GM23338 (cell line): ENCODE measurements at places on chromosomes 1 and 21.

GRCh38 chr1:166902279-166902678, 26.2 kb upstream of the TADA1 start:
- no peak for DNase-seq
- H3K4me1 ChIP-seq: peaks cover 5% of the 10 kb centered on the region; the same call in 1 of the 2 replicates
- H3K36me3 ChIP-seq: no peaks in the 10 kb centered on the region
- H3K27me3 ChIP-seq: no peaks in the 10 kb centered on the region
- no peak overlapping the region for H3K4me3 ChIP-seq

- peak; percentile 74 for DNase-seq
- H3K4me1 ChIP-seq: peaks cover 11% of the 10 kb centered on the region
- no peak overlapping the region for H3K27ac ChIP-seq
- peaks cover 15% of the 10 kb centered on the region for H3K36me3 ChIP-seq
- H3K4me3 ChIP-seq: peak overlapping the region; percentile 92
These were observed 950 bp upstream of the LRP8 start for GRCh38 chr1:53328541-53329499.

GRCh38 chr1:172826096-172826741, 167.3 kb downstream of the FASLG start:
- H3K4me1 ChIP-seq: peaks cover 4% of the 10 kb centered on the region; the same call in 1 of the 2 replicates
- no peaks in the 10 kb centered on the region for H3K27me3 ChIP-seq
- H3K27ac ChIP-seq: no peak overlapping the region
- DNase-seq: peak; percentile 73
- H3K4me3 ChIP-seq: no peak overlapping the region
- H3K36me3 ChIP-seq: no peaks in the 10 kb centered on the region

- H3K4me1 ChIP-seq: peaks cover 34% of the 10 kb centered on the region
- H3K27ac ChIP-seq: no peak overlapping the region
- H3K27me3 ChIP-seq: no peaks in the 10 kb centered on the region
- no peak for DNase-seq
- peaks cover 24% of the 10 kb centered on the region for H3K36me3 ChIP-seq
- H3K4me3 ChIP-seq: no peak overlapping the region
These were observed 34.7 kb downstream of the B3GALT5 start for GRCh38 chr21:39647476-39647875.

- H3K36me3 ChIP-seq: peaks cover 11% of the 10 kb centered on the region; the same call in 1 of the 2 replicates
- H3K27ac ChIP-seq: no peak overlapping the region
- H3K4me1 ChIP-seq: 0 out of 2 replicates have a peak, but pooled peaks cover 4% of the 10 kb centered on the region
- no peaks in the 10 kb centered on the region for H3K27me3 ChIP-seq
These were observed 18.8 kb downstream of the SLC41A1 start for GRCh38 chr1:205794011-205794730.

- H3K36me3 ChIP-seq: no peaks in the 10 kb centered on the region
- DNase-seq: no peak
- H3K4me1 ChIP-seq: no peaks in the 10 kb centered on the region
- no peak overlapping the region for H3K4me3 ChIP-seq
- H3K27ac ChIP-seq: no peak overlapping the region
- no peaks in the 10 kb centered on the region for H3K27me3 ChIP-seq
These were observed 25.5 kb upstream of the RBBP5 start for GRCh38 chr1:205147191-205147835.

DNA sequence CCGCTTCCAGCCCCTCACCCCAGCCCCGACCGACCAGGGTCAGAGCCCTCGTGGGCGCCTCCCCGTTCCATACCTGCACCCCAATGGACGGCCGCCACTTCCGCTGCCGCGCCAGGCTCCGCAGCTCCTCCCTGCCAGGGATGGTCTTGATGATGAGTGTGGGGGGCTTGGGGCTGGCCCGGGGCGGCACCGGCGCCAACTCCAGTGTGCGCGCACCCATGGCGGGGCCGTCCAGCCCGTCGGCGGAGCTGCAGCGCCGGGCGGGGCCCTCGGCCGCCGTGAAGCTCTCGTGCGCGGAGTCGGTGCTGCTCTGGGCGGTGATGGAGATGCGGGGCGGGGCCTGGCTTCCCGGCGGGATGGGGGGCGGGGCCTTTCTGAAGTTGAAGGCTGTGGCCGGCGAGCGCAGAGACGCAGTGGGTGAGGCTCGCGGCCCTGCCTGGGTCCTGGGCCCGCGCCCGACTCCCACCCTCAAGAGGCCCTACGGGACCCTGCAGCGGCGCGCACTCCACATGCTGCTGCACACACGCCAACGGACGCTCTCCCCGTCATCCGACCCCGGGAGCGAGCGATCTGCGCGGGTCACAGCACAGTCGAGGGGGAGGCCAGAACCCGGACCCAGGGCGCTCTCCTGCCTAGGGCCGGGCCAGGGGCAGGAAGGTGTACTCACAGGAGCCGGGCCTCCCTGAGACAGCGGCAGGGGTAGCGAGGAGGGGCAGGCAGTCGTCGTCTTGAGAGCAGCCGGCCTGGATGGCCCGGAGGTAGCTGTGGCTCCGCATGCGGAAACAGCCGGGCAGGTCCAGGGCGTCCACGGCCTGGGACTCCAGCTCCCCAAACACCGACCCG, 26.1 kb upstream of the SMIM12 start:
- H3K4me1 ChIP-seq: no peaks in the 10 kb centered on the region; the same call in 1 of the 2 replicates
- H3K4me3 ChIP-seq: peak overlapping the region; percentile 92
- no peak overlapping the region for H3K27ac ChIP-seq
- no peaks in the 10 kb centered on the region for H3K36me3 ChIP-seq
- H3K27me3 ChIP-seq: no peaks in the 10 kb centered on the region; the same call in 1 of the 2 replicates

GRCh38 chr1:150281221-150281757, 1.1 kb upstream of the CIART start:
- peak; percentile 89 for DNase-seq
- peak overlapping the region; percentile 60 for H3K4me3 ChIP-seq
- no peaks in the 10 kb centered on the region for H3K36me3 ChIP-seq
- peaks cover 13% of the 10 kb centered on the region for H3K27me3 ChIP-seq
- H3K4me1 ChIP-seq: peaks cover 15% of the 10 kb centered on the region
- peak overlapping the region; percentile 28; the same call in 1 of the 2 replicates for H3K27ac ChIP-seq

GRCh38 chr1:4219826-4220225, 319.8 kb upstream of the C1orf174 start:
- H3K27ac ChIP-seq: no peak overlapping the region
- H3K4me1 ChIP-seq: no peaks in the 10 kb centered on the region
- no peaks in the 10 kb centered on the region for H3K27me3 ChIP-seq
- H3K4me3 ChIP-seq: no peak overlapping the region

- H3K27me3 ChIP-seq: peaks cover 27% of the 10 kb centered on the region
- peak overlapping the region; percentile 58 for H3K4me3 ChIP-seq
- peaks cover 51% of the 10 kb centered on the region for H3K4me1 ChIP-seq
- H3K27ac ChIP-seq: no peak overlapping the region
- peak; percentile 97 for DNase-seq
These were observed 10.7 kb downstream of the FOXO6 start for GRCh38 chr1:41371630-41372599.

DNA sequence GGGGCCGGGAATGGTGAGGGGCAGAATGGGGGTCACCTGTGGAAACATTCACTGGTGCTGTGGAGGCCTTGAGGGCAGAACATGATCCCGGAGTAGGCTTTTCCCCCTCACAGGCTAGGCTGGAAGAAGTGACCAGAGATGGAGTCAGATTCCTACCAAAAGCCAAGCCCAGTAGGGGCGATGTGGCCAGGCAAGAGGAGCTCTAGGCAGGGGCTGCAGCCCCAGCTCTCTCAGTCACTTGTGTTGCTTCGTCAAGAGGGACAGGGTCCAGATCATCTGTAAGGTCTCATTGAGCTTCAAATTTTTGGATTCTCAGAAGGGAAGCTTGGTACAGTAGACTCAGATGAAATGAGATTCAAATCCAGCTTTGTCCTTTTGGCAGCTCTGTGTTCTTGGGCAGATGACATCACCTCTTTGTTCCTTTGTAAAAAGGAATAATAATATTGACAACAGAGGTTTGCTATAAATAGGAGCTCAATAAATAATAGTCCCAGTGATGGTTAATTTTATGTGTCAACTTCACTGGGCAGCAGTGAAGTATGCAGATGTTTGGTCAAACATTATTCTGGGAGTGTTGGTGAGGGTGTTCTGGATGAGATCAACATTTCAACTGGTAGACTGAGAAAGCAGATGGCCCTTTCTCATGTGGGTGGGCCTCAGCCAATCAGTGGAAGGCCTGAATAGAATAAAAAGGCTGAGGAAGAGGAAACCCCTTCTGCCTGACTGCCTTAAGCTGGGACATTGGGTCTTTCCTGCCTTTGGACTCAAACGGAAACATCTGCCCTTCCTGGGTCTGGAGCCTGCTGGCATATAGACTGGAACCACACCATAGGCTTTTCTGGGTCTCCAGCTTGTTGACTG, 324.7 kb upstream of the USP24 start:
- no peaks in the 10 kb centered on the region for H3K36me3 ChIP-seq
- DNase-seq: no peak
- H3K27ac ChIP-seq: no peak overlapping the region
- H3K27me3 ChIP-seq: no peaks in the 10 kb centered on the region
- no peak overlapping the region for H3K4me3 ChIP-seq
- no peaks in the 10 kb centered on the region for H3K4me1 ChIP-seq

DNA sequence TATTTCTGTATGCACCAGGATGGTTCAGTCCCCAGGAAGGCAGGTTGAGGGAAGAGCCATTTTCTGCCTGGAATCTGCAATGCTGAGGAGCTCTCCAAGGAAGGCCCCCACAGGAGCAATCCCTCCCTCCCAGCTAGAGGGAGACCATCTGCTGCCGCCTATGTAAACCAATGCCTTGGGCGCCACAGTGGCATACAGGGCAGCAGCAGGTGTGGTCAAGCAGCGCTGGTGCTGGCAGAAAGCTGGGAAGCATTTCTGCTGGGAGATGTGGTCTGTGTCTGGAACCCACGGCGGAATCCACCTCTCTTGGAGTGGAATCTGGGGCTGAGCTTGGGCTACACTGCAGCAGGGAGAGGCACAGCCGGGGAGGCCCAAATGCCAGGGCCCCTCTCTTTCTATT, 283.3 kb downstream of the RRAGC start:
- no peak overlapping the region for H3K27ac ChIP-seq
- H3K36me3 ChIP-seq: no peaks in the 10 kb centered on the region
- no peak overlapping the region for H3K4me3 ChIP-seq
- peaks cover 45% of the 10 kb centered on the region for H3K27me3 ChIP-seq
- peaks cover 29% of the 10 kb centered on the region for H3K4me1 ChIP-seq
- peak; percentile 35 for DNase-seq

- peaks cover 5% of the 10 kb centered on the region; the same call in 1 of the 2 replicates for H3K4me1 ChIP-seq
- no peak overlapping the region for H3K4me3 ChIP-seq
- H3K27ac ChIP-seq: no peak overlapping the region
- H3K27me3 ChIP-seq: no peaks in the 10 kb centered on the region
- no peaks in the 10 kb centered on the region for H3K36me3 ChIP-seq
These were observed 16.9 kb upstream of the PADI2 start for GRCh38 chr1:17136145-17136544.

DNA sequence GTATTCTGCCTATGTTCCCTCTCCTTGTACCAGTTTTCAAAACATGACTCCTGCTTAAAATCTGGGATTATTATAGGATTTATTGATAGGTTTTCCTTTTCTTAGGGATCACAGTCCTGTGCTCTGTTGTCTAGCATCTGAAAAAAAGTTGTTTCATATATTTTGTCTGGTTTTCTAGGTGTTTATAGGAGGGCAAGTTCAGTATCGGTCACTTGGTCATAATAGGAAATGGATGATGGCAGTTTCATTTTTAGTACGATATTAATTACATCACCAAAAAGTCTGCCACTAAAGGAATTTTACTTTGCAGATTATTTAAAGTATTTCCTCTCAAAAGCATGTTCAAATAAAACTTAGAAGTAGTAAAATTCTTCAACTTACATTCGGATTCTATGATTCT, 94.4 kb downstream of the RASAL2 start:
- no peak overlapping the region for H3K4me3 ChIP-seq
- H3K4me1 ChIP-seq: 0 out of 2 replicates have a peak, but pooled peaks cover 4% of the 10 kb centered on the region
- H3K36me3 ChIP-seq: no peaks in the 10 kb centered on the region
- no peak overlapping the region for H3K27ac ChIP-seq

- H3K36me3 ChIP-seq: no peaks in the 10 kb centered on the region
- no peaks in the 10 kb centered on the region for H3K27me3 ChIP-seq
- peaks cover 10% of the 10 kb centered on the region; the same call in 1 of the 2 replicates for H3K4me1 ChIP-seq
These were observed 75.5 kb downstream of the HIVEP3 start for GRCh38 chr1:41842993-41843755.

DNA sequence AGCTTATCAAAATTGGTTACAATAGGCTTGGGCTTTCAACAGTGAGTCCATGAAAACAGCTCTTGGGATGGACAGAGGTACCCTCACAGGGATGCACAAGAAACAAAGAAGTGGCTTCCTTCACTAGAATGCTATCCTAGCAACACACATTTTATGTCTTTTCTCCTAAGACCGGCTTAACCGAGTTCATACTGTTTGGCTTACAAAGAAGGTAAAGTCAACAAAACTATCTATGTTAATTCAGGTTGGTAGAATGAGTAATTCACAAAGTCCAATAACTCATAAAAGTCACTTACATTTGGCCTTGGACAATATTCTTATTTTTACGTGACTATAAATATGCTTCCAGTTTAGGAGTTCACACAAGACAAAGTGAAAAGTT, 9.0 kb downstream of the ERG start:
- H3K27me3 ChIP-seq: no peaks in the 10 kb centered on the region
- DNase-seq: no peak
- peaks cover 23% of the 10 kb centered on the region for H3K4me1 ChIP-seq
- no peaks in the 10 kb centered on the region for H3K36me3 ChIP-seq

DNA sequence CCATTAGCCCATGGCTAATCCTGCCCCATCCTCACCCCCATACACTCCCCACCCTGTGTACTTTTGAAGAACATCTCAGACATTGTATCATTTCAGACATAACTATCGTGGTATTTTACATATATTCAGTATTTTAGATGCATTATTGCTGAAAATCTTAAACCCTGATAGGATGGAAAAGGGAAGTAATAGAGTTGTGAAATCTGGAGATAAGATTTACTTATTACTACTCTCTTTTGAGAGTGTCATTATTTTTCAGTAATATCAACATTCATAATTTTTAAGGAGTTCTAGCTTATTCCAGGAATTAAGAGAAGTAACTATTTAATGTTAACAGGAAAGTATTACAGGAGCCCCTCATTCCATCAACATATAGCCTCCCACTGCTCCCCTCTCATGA, 34.4 kb downstream of the ADCY10 start:
- H3K4me1 ChIP-seq: peaks cover 11% of the 10 kb centered on the region; the same call in 1 of the 2 replicates
- no peak overlapping the region for H3K4me3 ChIP-seq
- no peaks in the 10 kb centered on the region for H3K27me3 ChIP-seq
- no peak for DNase-seq
- H3K36me3 ChIP-seq: no peaks in the 10 kb centered on the region
- no peak overlapping the region for H3K27ac ChIP-seq

- peak overlapping the region; percentile 90 for H3K27ac ChIP-seq
- H3K4me3 ChIP-seq: peak overlapping the region; percentile 80
- H3K4me1 ChIP-seq: peaks cover 30% of the 10 kb centered on the region
- no peaks in the 10 kb centered on the region for H3K36me3 ChIP-seq
These were observed 99.9 kb upstream of the SOD1 start for GRCh38 chr21:31559368-31560119.

DNA sequence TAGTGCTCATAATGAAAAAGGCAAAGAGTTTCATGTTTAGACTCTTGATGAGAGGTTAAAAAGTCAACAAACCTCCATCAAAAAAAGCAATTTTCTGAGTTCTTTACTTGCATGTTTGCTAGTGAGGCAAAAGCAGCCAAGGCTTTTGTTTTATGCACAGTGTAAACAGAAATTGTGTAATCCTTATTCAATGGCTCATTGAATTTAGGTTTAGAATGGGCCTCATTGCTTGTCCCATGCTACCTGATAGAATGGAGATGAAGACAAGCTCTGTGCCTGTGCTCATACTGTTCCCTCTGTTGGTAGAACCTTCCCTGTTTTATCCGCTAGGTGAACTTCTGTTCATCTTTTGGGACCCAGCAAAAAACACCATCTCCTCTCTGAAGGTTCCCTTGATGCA, 10.0 kb upstream of the LRRC8D start:
- H3K27me3 ChIP-seq: no peaks in the 10 kb centered on the region
- no peak for DNase-seq
- peaks cover 12% of the 10 kb centered on the region for H3K4me1 ChIP-seq
- H3K36me3 ChIP-seq: no peaks in the 10 kb centered on the region

- no peak overlapping the region for H3K4me3 ChIP-seq
- H3K27ac ChIP-seq: no peak overlapping the region
- H3K27me3 ChIP-seq: no peaks in the 10 kb centered on the region
- H3K4me1 ChIP-seq: peaks cover 15% of the 10 kb centered on the region
- no peaks in the 10 kb centered on the region for H3K36me3 ChIP-seq
These were observed 46.5 kb downstream of the PSMG1 start for GRCh38 chr21:39136711-39137110.
